ENCODE measurements at places on chromosomes 5 and 9.

- no peak for DNase-seq
These were observed at the start of gene FREM1 for GRCh38 chr9:14909961-14910805. Gene FREM1 (minus strand): TSS chr9:14910428. CDS start chr9:14868977, 41,451 bp downstream.

DNA sequence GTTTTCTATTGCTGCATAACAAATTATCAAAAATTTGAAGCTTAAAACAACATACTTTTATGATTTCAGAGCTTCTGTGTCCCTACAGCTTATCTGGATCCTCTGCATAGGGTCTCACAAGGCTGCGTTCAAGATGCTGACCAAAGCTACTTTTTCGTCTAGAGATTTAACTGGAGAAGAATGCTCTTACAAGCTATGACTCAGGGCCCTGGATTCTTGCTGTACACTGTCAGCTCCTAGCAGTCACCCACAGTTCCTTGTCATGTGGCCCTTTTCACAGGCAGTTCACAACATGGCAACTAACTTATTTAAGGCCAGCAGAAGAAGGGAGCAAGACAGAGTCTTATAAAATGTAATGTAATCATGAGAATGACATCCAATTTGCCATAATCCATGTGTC, 70.8 kb upstream of the FAM174A start:
- DNase-seq = no peak

DNA sequence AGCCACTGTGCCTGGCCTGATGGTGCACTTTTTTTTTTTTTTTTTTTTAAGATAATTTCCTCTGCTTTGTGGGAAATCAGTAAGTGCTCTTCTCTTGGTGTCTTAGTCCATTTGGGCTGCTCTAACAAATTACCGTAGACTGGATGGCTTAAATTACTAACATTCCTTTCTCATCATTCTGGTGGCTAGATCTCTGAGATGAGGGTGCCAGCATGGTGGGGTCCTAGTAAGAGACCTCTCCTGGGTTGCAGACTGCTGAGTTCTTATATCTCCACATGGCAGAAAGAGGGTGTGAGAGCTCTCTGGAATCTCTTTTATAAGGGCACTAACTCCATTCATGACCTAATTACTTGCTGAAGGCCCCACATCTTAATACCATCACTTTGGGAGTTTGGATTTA, 133.9 kb upstream of the ANKRD55 start:
- no peak for DNase-seq

GRCh38 chr5:154385236-154385512, 60.6 kb upstream of the SAP30L start:
- no peak for DNase-seq

DNA sequence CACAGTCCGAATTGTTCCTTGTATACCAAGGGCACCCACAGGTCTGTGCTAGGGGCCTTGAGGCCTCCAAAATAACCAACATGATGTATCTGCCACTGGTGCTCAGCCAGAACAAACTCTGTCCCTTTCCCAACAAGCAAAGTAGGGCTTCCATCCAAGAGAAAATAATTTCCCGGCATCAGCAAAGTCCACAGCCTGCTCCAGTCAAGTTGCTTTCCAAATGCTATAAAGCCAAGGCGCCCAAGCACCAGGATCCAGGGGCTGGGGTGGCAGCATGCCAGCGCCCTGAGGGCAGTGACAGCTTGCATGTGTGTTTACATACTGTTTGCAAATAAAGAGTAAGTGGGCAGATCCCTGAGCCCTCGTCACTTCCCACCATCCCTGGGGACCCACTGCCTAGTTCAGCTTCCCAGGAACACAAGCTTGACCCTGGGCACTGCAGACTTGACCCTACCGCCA, 155.9 kb downstream of the ERCC6L2 start:
- DNase-seq = no peak

DNA sequence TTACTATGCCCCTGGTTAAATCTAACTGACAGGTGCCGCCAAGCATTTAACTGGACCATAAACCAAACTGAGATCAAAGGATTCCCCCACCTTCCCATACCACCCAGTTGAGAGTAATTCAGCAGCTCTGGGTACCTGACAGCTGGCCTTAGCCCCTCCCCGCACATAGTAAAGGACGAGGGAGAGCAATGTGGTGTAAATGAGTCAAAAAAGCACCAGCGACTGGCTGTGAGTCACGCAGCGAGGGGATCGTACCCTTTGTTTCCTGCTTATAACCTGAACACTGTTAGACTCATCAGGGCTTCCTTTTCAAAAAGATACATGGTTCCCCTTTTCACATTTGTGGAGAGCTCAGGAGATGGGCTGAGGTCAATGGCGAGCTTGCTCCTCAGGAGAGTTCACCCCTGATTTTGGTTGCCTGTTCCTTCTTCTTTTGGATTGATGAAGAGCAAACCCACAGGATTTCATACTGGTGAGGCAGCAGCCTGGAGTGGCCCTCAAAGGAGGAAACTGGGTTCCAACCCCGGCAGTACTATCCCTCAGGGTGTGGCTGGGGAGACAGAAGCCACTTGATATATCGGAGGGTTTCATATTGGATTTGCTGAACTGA, 71.5 kb downstream of the ANKRD33B start:
- no peak for DNase-seq

GRCh38 chr9:134644725-134645606, 3.4 kb downstream of the COL5A1 start:
- peak; percentile 48 for DNase-seq

GRCh38 chr9:97615439-97616072, 17.6 kb downstream of the TSTD2 start:
- DNase-seq = peak; percentile 53

- no peak for DNase-seq
These were observed 59.4 kb upstream of the SIMC1 start for GRCh38 chr5:176178789-176179188.

DNA sequence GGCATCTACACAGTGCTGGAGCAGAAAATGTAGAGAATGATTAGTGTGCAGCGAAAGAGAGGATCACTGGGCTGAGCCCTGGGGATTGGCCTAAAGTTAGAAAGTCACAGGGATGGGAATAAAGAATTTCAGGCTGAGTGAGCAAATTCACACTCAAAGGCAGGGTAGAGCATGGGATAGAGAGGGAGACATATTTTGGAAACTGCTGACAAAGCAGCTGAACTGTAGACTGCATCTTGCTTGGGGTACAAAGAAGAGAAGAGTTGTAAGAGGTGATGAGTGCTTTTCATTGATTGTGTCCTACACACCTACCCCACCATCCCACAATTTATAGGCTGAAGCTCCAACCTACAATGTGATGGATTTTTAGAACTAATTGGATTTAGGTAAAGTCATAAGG, 677.8 kb downstream of the TAF11L14 start:
- DNase-seq = no peak

- DNase-seq = no peak
These were observed 24.7 kb upstream of the RNU6ATAC start for GRCh38 chr9:134189145-134189469.

DNA sequence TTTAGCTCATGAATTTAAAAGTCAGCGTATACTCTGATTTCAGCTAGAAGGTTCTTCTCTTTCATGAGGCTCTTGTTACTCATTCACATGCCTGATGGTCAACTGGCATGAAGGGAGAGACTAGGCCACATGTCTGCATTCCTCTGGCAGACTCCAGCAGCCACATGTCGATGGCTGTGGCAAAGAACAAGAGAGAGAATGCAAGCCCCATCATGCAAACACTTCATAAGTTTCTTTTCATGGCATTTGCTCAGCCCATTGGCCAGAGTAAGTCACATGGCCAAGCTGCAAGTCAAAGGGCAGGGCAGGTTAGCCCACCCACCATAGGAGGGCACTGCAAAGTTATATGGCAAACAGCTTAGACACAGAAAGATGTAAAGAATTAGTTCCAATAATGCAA, 5.4 kb downstream of the KCNV2 start:
- no peak for DNase-seq

DNA sequence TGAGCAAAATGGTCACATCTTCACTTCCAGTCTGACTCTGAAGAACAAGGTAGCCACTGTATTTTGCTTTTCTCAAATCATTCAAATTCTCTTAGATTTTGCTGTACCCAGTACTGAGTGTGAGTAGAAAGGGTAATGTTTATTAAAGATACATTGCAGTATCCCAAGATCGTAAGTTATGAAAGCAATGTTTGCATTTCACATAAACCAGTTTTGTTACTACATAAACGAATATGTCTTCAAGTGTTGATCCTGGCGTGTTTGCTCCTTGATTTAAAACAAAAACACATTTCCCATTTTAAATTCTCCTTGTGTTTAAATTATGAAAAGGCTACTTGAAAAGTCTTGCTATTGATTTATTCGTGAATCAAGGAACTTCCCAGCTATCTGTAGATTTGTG, 22.0 kb downstream of the SNX30 start:
- DNase-seq = no peak

- DNase-seq = no peak
These were observed 50.5 kb downstream of the GADD45G start for GRCh38 chr9:89655056-89655989.

DNA sequence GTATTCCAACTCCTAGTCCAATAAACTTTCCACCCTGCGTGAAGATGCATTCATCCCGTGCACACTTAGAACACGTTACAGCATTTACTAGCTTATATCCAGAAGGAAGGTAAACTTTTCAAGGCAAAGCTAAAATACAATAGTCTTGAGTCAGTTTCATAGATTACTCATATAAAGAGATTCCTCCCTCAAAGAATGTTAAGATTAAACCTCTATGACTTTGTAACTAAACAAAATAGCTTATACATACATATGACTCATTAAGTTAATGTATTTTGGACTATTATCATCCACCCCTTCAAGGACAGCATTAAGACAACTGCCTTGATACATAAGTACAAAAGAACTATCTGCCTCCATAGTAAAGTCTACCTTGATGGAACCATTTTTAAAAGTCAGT, 36.1 kb downstream of the TLE1 start:
- DNase-seq = no peak

DNA sequence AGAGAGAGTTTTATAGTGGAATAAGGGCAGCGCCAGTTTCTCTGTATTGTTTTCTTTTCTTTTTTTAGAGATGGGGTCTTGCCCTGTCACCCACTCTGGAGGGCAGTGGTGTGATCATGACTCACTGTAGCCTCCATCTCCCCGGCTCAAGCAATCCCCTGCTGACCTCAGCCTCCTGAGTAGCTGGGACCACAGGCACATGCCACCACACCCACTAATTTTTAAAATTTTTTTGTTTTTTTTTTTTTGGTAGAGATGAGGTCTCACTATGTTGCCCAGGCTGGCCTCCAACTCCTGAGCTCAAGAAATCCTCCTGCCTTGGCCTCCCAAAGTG, 119.0 kb downstream of the PIK3R1 start:
- no peak for DNase-seq

GRCh38 chr5:142736247-142736632, 33.9 kb upstream of the ARHGAP26 start:
- DNase-seq = no peak

Measured in RPMI8226 (cell line).